Cortex of kidney (tissue), 1 donor: ENCODE measurements at places on chromosomes 6 and 20.

DNA sequence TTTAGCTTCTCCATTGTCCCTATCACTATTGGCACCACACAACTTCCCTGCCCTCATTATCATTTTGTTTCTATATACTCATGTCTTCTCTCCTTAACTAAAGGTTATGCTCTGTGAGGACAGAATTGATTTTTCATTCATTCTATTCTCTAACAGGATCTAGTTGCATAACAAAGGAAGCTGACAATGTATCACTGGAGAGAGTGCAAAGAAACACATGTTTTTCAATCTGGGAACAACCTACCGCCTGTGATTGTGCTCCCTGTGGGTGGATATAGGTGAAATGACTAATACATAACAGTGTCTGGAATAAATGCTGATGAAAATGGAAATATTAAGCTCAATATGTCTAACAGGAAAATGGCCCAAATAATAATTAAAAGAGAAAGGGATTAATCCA lies 56.6 kb downstream of the COL12A1 start:
- DNase-seq: no peak

DNA sequence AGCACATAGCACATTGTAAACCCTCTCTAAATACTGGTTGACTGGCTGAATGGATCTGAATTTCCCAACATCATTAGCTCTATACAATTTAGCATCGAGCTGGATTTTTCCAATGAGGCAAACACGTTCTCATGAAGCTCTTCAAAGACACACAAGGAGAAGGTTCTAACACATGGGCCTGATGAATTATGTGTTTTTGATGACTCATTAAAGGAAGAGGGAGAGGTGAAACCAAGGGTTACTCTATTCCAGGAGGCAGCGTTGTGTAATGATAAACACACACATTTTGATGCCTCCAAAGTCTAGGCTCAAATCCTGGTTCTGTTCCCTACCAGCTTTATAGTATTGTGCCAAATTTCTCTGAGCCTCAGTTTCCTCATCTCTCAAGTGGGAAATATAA lies 84.3 kb downstream of the PFDN4 start:
- no peak for DNase-seq

GRCh38 chr20:709991-710779 lies 34.6 kb upstream of the SCRT2 start:
- no peak for DNase-seq

DNA sequence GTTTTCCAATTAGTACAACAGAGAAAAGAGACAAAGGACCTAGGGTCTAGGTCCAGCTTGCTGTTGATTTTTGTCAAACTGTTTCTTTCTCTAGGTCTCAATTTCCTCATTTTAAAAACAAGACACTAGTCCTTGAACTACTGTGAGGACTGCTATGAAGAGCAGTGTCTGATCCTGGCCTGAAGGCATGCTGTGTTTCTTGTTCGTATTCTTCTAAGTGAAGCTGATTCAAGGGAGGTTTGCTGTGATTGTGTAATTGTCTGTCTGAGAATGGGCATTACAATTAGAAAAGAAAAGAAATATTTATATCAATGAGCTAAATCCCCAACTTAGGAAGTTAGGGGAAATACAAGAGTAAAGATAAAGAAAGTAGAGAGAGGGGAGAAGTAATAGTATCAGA lies 228.2 kb upstream of the SUPT3H start:
- DNase-seq: no peak

DNA sequence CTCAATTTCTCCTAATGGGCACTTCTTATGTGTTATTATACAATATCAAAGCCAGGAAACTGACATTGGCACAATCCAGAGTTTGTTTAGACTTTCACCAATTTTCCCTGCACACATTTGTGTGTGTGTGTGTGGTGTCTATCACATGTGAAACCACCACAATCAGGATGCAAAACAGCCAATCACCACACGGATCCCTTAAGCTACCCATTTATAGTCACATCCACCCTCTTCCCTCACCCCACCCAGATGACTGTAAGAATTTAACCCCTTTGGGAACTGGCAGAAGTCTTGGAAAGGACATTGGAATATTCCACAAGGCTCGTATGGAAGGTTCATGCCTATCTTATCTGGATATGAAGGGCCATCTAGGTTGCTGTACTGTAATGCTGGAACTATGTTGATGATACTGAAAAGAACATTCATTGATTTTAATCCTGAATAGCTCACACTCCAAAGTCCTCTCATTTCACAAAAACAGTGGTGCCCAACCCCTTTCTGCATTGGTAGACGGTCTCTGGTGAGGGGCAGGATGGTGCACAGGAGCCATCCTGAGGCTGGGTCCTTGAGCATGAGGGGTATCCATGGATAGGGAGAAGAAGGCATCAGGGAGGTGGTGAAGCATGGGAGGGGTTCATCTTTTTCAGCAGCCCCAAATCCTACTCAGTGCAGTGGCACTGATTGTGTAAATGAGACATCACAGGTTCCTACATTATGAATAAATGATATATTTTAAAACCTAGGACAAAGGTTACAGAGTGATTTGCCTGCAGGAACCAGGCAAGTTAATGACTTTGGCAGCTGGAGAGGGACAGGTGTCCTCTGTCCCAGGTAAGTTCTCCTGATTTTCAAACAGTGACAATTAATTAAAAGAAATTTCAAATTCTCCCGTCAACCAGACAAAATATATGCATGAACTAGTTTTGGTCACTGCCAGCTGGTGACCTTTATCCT lies 12.1 kb upstream of the CTCFL start:
- no peak for DNase-seq

DNA sequence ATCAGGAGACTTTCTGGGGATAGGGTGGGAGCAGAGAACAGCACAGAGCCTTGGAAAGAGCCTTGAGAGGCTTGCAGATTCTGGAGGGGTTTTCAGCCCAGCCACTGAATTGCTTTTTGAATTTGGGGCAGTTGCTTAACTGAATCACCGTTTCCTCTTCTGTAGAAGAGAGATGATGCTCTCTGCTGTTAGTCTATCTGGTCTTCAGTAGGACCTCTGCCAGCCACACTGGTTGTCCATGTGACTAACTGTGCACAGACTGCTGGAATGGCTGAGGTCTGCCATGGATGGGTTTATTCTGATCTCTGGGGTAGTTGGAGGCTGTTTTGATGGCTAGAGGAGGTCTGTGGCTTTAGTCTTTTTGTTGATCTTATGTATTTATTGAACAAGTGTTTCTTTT lies 21.4 kb upstream of the PRDM1 start:
- DNase-seq: no peak

GRCh38 chr20:37673444-37673843 lies 20.4 kb upstream of the CTNNBL1 start:
- no peak for DNase-seq

- no peak for DNase-seq
These were observed 291.4 kb upstream of the RNF217 start for GRCh38 chr6:124670801-124671200.

DNA sequence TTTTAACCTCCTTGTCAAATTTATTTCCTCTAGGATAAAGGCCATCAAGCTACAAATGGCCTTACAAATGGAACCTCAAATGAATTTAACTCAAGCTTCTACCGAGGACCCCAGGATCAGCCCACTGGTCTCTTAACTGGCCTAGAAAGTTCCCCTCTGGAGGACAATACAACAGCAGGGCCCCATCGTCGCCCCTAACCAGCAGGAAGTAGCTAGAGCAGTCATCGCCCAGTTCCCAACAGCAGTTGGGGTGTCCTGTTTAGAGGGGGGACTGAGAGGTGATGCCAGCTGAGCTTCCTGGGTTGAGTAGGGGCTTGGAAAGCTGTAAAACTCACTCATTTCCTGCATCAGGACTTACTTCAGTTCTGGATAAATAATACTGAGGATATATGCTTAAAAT lies 25.6 kb downstream of the CEP85L start:
- DNase-seq: no peak

- DNase-seq: no peak
These were observed 2.8 kb downstream of the PDE10A start for GRCh38 chr6:165659945-165660856.

DNA sequence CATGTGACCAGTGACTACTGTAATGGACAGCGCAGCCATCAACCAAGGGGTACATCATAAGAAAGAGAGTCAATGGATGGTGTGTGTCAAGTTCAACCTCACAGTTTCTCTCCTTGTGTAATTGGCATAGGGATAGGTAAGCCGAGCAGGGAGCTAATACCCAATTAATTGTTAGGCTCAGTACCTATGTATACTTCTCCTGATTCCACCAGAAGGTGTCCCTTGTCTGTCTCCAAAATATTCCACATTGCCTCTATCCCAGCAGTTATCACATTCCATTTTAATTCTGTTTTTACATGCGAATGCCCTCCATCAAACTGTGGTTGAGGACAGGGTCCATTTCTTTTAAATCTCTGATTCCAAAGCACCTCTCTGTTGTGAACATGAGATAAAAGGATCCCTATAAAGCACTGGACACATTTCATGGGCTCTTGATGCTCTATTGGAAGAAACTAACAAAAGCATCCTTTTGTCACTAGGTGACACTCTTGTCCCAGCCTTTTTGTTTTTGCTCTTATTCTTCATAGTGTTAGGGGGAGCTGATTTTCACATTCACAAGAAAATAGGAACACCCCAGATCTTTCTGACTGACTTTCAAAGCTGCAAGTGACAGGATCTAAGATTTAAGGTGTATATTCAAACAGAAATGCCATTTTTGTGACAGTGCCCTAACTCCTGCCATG lies 38.9 kb downstream of the FBXO9 start:
- DNase-seq: no peak

- no peak for DNase-seq
These were observed 2.4 kb downstream of the PREP start for GRCh38 chr6:105400501-105400900.

DNA sequence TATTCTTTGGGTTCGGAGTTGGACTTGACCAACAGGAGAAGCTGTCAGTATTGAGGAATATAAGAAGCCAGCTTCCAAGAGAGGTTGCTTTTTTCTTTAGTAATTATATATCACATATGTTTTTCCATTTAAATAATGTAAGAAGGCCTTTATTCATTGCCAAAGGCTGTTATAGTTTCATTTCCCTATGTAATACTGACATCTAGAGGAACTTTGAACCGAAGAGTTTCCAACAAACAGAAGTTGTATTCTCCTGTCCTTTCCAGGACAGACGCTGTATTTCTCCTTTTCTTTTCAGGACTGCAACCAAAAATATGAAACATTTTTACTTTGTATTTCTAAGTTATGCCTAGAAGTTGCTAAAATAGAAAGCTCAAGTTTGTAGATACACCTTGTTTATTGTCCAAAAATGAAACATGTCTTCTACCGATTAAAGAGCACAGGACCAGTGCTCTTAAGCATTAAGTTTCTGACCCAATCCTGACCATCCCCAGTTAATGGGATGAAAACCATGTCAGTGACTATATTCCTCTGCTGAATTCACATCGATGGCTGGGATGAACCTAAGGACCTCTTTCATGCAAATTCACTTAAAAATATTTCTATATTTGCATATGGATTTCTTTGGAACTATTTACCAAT lies 55.1 kb downstream of the MYLK4 start:
- no peak for DNase-seq

DNA sequence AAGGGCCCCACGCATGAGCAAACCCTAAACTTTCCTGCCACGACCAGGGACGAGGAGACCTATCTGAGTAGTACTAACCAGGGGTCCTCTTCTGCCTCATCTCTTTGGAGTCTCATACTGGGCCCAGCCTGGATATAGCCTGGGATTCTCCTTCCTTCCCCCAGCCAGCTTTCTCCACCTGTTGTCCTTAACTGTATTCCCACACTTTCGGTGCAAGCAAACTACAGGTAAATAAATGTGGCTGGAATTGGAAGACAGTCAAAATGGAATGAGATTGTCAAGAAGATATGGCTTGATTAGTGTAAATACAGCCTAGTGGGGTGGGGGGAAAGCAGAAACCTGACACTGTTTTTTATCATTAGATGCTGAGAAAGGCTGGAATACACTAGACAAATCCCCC lies 23.5 kb upstream of the LY86 start:
- DNase-seq: no peak

DNA sequence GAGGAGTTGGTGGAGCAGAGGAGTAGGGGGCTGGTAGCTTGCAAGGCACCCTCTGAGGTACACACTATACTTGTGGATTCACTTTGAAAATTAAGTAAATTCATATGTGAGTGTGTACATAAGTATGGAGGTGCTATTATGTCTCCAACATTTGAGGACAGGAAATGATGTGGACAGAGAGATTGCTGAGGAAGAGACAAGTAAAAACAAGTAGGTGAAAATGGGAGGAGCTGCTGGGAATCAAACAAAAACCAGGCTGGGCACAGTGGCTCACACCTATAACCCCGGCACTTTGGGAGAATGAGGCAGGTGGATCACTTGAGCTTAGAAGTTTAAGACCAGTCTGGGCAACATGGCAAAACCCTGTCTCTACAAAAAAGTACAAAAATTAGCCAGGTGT lies 69.2 kb upstream of the LYRM2 start:
- no peak for DNase-seq

DNA sequence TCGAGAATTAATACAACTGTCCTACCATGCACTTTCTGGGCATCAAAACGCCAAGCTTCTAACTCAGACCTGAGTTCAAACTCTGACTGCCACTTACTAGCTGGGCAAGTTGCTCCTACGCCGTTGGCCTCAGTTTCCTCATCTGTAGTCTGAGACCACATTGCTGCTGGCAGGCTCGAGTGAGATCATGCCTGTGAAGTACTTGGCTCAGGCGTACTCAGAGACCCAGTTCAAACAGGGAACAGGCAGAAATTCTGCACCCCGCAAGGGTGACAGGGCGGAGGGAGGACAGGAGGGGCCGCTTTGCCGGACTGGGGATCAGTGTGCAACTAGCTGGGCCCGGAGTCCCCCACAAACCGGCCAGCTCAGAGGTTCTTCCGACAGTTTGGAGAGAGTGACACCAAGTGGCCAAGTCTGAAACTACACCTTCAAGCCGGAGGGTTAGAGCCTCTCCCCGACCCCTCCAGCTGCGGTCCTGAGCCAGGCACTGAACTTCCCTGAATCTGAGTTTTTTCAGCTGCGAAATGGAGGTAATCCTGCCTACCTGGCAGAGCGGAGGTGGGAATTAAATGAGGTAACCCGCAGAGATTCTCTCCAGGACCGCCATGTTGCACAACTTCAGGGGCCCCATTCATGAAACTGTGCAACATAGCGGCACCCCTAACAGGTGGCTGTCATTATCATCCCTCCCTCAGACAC lies 46.0 kb upstream of the PTPN1 start:
- DNase-seq: no peak

- DNase-seq: no peak
These were observed 129.5 kb upstream of the SULF2 start for GRCh38 chr20:47914792-47915191.

DNA sequence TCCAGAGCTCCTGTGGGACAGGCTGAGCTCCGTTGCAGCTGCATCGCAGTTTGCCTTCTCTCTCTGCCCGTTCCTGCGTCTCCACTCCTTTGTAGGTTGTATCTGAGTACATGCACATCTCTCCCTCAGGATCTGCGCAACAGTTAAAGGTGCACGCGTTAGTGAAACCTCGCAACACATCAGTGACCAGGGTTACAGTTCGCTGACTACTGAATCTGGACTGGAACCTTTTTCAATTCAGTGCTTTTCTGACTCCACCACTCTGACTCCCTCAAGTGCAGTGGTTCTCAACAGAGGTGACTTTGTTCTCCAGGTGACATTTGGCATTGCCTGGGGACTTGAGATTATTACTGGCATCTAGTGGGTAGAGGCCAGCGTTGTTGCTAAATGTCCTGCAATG lies 44.0 kb downstream of the UST start:
- no peak for DNase-seq

DNA sequence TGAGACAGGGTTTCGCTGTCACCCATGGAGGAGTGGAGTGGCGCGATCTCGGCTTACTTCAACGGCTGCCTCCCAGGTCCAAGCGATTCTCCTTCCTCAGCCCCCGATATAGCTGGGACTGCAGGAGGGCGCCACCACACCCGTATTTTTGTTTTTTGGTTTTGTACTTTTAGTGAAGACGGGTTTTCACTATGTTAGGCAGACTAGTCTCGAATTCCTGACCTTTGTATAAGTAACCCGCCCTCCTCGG lies 115.4 kb upstream of the BTN3A2 start:
- no peak for DNase-seq
